ENCODE measurements at places on chromosomes 2 and 18. TPM values are rescaled to one million over a fixed set of nuclear protein-coding genes. Genes with fewer than 3 reads are reported as not detected.

KLF11 gene
- 41.8 TPM for polyA plus RNA-seq

ANTXR1 gene
- polyA plus RNA-seq = 105 TPM

ZNF519 gene
- 8.9 TPM for polyA plus RNA-seq

ZBTB7C gene
- 2.8 TPM for polyA plus RNA-seq

CDKL4 gene
- 0.12 TPM for polyA plus RNA-seq

SKOR2 gene
- 0.01 TPM for polyA plus RNA-seq

IL18R1 gene
- 0.93 TPM for polyA plus RNA-seq

FAM124B gene
- polyA plus RNA-seq = 2.7 TPM

FZD7 gene
- 34.8 TPM for polyA plus RNA-seq

LDLRAD4 gene
- polyA plus RNA-seq = 8.3 TPM

ABCB6 gene
- 26.3 TPM for polyA plus RNA-seq

IMP4 gene
- polyA plus RNA-seq = 51.4 TPM

GPC1 gene
- polyA plus RNA-seq = 2.9 TPM

ARHGAP25 gene
- 13.7 TPM for polyA plus RNA-seq

RESP18 gene
- polyA plus RNA-seq = not detected

RAB3GAP1 gene
- polyA plus RNA-seq = 29.3 TPM

APOB gene
- polyA plus RNA-seq = 0.45 TPM

MC4R gene
- 0.45 TPM for polyA plus RNA-seq

MC2R gene
- polyA plus RNA-seq = not detected

CAPN14 gene
- polyA plus RNA-seq = 0.05 TPM

EIF2AK3 gene
- polyA plus RNA-seq = 18.0 TPM

SIX3 gene
- polyA plus RNA-seq = not detected

Measured in ovary (tissue), 10 donors.